ENCODE measurements at places on chromosomes 6 and 20.

- DNase-seq, result no peak
Observed at GRCh38 chr6:86723729-86724128, 213.6 kb upstream of the HTR1E start.

- DNase-seq, result no peak
Observed at GRCh38 chr6:63897952-63898351, 262.4 kb downstream of the PHF3 start.

- DNase-seq, result no peak
Observed at GRCh38 chr20:22352019-22352418, 232.4 kb downstream of the FOXA2 start.

DNA sequence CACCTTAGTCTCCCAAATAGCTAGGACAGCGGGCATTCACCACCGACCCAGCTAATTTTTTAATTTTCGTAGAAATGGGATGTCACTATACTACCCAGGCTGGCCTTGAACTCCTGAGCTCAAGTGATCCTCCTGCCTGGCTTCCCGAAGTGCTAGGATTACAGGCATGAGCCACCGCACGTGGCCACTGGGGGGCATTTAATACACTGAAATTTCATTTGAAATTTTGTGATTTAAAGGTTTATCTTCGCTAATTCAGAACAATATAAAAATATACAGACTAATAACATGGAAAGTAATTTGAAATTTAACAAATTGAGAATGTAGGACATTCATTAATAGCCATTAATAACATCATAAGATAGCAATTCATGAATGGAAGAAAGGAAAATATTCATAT is 20.5 kb upstream of the TBC1D32 start:
- DNase-seq, result no peak

- no peak for DNase-seq
Observed at GRCh38 chr6:162173466-162173865, 554.1 kb downstream of the PRKN start.

DNA sequence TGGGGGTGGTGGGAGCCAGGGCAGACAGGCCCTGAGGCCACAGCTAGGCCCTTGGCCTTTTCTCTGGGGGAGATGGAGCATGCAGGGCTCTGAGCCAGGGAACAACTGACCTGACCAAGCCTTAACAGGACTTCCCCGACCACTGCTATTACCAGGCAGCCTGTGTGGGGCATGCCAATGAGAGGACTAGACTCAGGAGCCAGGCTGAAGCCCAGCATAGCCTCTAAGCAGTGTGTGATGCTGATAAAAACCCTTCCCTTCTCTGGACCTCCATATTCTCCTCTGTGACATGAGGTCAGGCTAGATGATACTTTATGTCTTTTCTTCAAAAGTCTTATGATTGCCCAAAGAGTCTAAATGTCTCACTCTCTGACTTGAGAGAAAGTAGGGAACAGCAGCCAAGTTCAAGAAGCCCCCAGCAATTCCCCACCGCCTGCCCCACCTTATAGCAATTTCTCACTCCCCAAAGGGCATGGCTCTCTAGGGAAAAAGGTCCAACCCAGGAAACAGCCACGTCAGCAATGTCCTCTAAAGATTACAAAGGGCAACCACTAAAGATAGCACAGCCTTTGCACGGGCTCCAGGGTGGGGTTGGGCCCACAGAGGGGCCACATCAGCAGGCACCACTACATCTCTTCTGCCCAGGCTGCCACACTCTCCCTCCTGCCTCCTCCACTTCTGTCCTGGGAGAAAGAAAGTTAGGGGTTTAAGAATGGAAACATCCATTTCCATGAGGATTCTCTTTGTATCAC is 71.3 kb downstream of the TRERF1 start:
- DNase-seq, result no peak

- no peak for DNase-seq
Observed at GRCh38 chr20:46159101-46159897, 41.2 kb downstream of the CD40 start.

DNA sequence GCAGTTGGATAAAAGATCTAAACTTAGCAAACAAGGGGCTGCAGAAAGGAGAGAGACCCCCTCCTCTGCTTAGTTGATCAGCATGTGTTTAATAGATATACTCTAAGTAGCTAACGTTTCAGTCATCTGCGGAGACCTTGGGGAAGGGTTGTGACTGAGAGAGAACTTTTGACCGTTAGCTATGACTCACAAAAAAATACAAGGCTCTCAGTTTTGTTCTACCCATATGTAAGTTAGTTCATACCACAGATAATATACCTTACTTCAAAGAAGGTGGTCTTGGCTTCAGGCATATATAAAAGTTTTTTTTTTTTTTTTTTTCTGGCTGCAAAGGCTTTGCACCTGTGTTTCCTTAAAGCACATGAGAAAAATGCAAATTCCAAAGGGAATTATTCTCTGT is 258.9 kb downstream of the GJA1 start:
- no peak for DNase-seq

GRCh38 chr6:119484598-119484997 is 135.0 kb upstream of the MAN1A1 start:
- DNase-seq, result no peak

GRCh38 chr20:32490942-32491763 is 94.0 kb downstream of the NOL4L start:
- DNase-seq, result no peak

GRCh38 chr20:34968042-34968775 is 12.5 kb downstream of the MYH7B start:
- no peak for DNase-seq

- DNase-seq, result peak; percentile 30
Observed at GRCh38 chr6:149026530-149026942, 279.7 kb downstream of the UST start.

DNA sequence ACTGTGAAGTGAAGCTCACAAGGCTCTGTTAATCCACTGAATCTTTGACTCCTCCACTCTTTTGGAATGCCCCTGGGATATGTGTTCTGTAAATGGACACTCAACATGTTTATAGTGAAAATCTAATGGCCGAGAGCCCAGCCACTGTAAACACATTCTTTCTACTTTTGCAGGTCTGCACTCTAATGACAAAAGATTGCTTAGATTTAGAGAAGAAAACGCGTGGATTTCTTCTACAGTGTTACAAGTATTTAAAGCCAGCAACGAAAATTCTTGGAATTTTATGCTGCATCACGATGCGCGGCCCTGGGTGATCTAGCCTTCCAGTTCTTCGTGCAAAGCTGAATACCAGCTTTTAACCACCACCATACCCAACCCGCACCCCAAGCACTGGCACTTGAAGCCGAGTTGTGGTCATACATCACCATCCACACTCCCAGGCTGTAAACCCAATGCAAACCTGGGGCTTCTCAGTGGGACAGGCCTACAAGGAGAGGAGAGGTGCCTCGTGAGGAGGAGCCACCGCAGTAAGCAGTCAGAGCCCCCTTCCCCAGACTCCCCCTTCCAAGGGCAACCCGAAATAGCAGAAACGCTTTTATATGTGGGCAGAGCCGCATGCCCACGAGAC is 3.7 kb upstream of the FOXO3 start:
- DNase-seq, result no peak

- DNase-seq, result no peak
Observed at GRCh38 chr20:3846378-3846739, 275 bp upstream of the MAVS start.

DNA sequence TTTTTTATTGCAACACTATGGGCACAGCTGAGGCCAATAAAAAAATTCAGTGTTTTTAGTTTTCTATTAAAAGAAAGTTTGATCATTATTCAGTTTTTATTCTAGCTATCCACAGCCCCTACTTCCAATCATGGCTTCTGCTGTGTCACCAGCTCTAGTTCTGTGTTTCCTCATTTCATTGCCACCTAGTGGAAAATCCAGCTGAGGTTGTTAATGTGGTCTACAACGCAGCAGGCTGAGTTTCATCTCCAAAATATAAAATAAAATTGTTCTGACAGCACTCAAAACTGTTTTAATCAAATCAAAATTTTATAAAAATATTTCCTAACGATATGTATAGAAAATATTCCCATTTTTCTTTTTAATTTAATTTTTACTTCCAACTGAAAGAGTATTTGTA is 13.6 kb downstream of the COL9A1 start:
- no peak for DNase-seq

- no peak for DNase-seq
Observed at GRCh38 chr20:1938464-1939269, 43.5 kb downstream of the SIRPA start.

DNA sequence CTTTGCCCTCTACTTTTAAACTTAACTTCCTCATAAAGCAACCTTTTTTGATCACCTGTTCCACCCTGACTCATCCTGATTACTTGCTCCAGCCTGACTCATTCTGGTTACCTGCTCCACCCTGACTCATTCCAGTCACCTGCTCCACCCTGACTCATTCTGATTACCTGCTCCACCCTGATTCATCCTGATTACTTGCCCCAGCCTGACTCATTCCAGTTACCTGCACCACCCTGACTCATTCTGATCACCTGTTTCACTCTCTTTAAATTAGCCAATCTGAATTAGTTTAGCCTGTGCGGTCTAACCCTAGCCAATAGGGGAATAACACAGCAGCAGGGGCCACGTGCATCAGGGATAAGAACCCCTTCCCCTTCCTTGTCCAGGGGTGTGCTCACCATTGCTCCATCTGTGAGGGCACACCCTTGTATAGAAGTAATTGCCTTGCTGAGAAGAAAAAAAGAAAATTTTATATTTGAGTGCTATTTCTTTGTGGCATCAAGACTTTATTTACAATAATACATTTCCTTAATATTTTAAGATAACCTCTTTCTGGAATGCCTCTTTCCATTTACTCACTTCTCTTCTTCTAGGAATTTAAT is 17.9 kb downstream of the HLA-G start:
- peak; percentile 68 for DNase-seq

DNA sequence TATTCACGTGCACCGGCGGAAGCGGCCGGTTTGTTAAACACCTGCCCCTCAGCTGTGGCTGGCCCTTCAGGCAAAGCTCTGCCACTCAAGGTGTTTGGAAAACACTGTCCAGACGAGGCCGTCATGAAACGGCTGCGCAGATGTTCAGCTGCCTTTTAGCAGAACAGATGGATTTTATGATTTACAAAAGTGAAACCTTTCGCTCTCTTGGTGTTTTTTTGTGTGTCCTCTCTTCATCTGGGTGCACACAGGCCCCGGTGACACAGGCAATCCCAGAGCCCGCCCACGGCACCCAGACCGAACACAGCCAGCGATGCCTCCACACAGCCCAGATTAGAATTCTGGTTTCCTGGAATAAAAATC is 397.0 kb downstream of the SMOC2 start:
- no peak for DNase-seq

DNA sequence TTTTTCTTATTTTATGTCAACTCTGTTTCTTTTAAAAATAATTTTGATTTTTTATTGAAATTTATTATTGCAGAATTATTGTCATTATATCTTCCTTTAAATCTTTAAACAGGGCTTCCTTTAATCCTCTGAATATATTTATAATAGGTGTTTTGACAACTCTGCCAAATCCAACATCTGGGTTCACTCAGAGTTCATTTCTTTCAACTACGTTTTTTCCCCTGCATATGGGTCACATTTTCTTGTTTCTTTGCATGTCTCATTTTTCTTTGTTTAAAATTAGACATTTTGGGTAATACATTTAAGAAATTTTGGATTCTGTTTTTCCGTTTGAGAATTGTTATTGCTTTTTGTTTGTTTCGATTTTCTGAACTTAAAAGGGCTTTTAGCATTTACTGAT is 655.1 kb upstream of the CITED2 start:
- no peak for DNase-seq
